ENCODE measurements at places on chromosomes 11 and 22.

DNA sequence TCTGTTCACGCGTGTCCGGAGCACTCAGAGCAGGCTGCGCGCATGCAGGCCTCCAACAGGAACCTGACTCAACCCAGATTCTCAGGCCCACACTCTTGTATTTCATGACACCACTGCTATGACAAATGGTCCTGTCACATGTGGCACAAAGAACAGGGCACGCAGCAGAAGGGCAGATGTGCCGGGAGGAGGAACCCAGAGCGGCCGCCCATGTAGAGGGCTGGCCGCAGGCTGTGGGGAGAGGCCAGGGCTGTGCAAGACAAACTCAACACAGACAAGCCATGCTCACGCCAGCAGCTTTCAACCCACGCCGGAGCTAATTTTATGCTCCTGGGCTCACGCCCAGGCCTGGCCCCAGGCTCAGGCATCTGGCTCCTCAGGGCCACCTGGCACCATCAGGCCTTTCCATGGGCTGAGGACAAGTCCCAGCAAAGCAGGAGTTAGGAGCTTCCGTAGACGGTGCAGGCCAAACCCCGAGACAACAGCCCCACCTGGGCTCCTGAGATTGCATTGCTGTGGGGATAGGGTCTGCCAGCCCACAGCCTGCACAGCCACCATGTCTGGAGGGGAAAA is 40.0 kb downstream of the DUSP8 start:
- DNase-seq, result peak; percentile 65

GRCh38 chr22:41822317-41823057 is 10.4 kb upstream of the SREBF2 start:
- DNase-seq, result no peak

- no peak for DNase-seq
Measured at GRCh38 chr11:22337596-22338485, at the start of gene SLC17A6. SLC17A6 (plus strand) TSS chr11:22338381; CDS start chr11:22338534, 153 bp downstream.

GRCh38 chr22:17172029-17172833 is 13.2 kb upstream of the HDHD5 start:
- no peak for DNase-seq

- DNase-seq, result no peak
Measured at GRCh38 chr11:77472991-77473800, 698 bp downstream of the PAK1 start.

DNA sequence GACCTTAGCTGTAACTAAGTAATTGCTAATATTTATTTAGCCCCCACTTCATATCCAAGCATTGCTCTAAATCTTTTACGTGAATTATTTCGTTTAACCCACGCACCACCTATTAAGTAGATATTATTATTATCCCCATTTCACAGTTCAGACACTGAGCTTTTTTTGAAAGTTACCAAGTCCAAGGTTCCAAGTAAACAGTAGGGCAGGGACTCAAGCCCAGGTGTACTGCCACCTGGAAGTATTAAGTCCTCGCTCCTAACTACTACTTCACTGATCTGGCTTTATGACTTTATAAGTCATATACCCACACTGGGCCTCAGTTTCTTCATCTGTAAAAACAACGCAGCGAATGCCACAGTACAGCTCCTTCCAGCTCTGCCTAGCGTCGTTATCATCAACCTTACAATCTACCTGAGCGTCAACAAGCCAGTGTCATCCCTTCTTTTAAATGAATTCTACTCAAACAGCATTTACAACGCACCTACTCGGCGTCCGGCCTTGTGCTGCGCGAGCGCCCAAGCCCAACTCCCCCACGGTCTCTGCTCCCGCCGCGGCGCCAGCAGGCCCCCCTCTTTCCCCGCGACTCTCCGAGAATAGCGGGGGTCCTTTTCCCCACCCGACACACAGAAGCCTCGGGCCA is 624 bp downstream of the TMEM41B start:
- DNase-seq, result no peak

DNA sequence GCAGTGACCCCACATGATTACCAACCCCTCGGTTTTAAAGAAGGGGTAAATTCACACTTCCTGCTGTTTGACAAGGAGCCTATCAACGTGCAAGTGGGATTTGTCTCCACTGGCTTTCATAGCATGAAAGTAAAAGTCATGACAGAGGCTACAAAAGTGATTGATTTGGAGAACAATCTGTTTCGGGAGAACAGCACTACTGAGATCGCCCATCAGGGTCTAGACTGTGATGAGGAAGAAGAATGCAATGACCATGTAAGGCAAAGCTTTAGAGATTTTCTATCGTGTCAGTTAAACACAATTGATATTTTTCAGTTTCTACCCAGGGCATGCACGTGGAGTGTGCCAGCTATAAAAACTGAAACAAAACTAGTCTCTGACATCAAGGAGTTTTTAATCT is 41.7 kb downstream of the HORMAD2 start:
- no peak for DNase-seq

DNA sequence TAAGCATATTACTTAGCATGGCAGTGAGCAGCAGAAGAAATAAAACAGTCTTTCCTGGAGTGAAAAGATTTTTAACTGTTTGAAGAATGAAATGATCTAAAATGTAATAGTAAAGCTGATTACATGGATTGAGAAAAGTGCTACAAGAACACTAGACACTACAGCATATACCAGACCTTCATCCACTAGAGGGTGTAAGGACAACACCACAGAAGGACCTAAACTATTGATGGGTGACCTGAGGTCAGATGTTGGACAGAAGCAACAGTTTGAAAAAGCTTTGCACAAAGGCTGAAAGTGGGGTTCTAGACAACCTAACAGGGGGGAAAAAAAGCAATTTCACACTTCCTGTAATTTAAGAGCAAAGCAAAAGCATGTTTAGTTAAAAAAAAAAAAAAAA is 97.7 kb downstream of the RBFOX2 start:
- no peak for DNase-seq

GRCh38 chr22:30262112-30262511 is 4.5 kb downstream of the OSM start:
- DNase-seq, result no peak

DNA sequence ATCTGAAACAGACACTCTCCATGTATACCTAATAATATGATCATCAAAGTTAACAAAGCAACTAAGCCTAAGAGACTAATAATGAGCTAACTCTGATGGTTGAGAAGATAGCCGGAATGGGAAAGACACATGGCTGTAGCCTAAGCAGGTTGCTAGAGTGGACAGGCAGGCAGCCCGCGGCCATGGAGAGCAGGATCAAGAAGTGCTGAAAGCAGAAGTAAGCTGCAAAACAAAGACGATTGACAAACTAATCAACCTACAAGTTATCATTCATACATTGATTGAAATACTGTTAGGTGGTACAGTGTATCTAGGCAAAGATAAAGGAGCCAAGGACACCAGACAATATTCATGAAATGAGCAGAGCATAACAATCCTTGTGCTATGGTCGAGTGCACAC is 29.3 kb downstream of the SLN start:
- no peak for DNase-seq

GRCh38 chr11:57485217-57485990 is 25.1 kb downstream of the RTN4RL2 start:
- DNase-seq, result no peak

DNA sequence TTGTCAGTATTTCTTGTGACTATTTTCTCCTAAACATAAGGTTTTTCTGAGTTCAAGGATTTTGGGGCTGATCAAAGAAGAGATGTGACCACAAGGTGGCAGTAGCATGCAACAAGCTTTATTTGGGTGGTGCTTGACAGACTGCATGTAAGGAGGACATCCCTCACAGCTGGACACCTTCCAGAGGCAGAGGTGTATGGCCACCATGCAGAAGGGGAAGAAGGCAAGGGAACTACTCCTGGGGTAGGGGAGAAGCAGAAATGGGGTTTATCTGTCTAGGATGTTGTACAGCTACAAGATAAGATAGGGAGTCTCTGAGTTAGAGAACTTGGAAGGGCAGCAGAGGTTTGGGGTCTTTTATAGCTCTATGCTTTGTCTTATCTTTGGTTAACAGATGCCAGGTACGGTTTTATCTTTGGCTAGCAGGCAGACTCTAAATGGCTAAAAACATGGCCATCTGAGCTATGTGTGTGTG is 5.1 kb upstream of the BIRC2 start:
- no peak for DNase-seq

DNA sequence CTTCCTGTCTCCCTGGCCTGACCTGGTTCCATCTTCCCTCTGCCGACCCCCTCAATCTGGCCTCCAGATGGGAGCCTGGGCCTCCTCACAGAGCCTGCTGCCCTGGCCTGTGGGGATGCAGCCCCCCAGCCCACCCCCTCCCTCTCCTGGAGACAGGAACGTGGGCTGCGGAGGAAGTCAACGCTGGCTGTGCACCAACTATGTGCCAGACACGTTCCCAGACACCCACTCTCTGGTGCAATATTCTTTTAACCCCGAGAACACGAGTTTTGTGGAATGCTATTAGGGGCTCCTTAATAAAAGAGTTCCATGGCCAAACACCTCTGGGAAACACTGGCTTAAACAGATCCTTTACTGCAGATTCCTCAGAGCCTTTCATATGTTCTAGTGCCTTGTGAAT is 15.9 kb downstream of the WNT11 start:
- DNase-seq, result peak; percentile 50

DNA sequence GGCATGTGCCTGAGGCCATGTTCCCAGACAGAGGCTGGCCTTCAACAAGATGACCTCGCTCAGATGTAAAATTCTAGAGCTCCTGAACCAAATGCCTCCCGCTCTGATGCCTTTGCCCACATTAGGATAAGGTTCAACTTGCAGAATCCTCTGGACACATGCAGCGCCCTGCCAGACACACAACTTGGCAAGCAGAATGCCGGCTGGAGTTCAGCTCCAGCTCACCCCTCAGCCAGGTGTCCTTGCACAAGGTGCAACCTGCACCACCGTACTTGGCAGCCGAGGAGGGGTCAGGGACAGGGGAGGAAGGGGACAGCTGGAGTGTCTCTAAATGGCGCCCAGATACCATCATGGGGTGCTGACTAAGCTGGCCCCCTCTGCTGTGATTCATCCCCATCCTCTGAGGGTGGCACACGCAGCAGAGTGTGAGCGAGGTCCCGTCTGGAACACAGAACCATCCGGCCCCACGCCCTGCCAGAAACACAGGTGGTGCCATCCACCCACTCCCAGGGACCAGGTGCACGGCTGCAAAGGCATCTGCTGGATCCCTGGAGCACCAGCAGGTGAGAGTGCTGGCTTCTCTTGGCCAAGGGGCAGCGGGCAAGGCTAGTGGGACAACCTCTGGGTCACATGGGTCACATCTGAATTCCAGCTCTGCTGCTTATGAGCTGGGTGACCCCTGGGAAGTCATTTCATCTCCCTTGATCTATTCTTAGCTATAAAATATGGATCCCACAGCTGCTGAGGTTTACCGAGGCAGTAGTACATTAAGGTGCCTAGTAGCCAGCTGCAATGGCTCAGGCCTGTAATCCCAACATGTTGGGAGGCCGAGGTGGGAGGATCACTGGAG is 12.8 kb downstream of the ZMAT5 start:
- no peak for DNase-seq

DNA sequence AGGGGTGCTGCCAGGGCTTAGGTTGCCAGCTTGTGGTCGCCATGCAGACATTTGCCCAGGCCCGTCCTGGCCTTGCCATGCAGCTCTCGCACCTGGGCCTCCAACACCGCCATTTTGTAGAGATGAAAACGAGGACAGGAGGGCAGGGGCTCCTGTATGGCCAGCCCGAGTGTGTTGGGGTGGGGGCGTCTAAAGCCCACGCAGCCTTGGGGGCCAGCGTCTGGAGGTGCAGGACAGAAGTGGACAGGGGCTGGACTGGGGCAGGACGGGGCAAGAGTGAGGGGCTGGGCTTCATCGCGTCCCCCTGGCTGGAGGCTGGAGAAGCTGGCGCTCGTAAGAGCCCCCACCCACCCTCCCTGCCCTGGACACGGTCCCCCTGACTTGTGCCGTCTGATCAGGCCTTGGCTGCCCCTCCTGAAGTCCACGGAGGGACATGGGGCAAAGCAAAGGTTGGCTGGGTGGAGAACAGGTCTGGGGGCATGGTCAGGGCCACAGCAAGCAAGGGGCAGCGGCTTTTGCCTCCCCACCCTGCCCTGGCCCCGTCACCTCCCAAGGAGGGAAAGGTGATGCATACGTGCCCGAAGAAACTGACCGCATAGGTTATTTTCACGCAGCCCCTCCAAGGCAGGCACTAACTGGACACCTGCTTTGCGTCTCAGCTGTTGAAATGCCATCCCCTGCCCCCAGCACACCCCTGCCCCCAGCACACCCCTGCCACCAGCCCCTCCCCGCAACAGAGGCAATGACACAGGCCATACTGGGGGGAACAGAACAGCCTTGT is 815 bp downstream of the TNNT3 start:
- DNase-seq, result no peak

DNA sequence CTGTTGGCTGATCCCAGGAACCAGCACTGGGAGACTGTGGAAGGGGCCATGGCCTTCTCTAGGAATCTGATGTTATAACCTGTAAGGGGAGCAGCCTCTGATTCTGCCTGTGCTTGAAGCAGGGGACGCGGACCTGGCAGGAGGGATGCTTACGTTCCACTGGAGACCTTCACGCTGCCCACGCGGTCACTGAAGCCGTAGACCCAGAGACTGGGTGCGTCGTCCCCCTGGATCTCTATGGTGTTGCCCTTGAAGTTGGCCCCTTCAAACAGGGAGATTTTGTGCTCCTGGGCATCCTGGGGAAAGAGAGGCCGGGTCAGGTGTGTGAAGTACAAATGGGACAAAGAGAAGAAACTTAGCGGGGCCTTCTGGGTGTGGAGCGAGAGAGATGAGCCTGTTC is 11.8 kb upstream of the TPST2 start:
- no peak for DNase-seq

DNA sequence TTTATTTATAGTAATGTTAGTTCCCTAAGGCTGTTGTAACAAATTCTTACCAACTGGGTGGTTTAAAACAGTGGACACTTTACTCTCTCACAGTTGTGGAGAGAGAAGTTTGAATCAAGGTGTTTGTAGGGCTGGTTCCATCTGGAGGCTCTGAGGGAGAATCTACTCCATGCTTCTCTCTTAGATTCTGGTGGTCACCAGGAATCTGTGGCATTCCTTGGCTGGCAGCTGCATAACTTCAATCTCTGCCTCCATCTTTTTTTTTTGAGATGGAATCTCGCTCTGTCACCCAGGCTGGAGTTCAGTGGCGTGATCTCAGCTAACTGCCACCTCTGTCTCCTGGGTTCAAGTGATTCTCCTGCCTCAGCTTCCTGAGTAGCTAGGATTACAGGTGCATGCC is 46.3 kb downstream of the LDLRAD3 start:
- DNase-seq, result no peak

DNA sequence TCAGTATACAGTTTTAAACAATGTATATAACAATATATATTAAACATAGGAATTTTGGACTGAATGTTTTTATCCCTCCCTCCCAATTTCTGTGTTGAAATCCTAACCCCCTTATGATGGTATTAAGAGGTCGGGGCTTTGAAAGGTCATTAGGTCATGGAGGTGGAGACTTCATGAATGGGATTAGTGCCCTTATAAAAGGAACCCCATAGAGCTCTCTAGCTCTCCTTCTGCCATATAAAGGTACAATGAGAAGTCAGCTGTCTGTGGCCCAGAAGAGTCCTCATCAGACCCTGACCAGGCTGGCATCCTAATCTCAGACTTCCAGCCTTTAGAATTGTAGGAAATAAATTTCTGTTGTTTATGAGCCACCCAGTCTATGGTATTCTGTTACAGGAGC is 6.5 kb downstream of the NNMT start:
- no peak for DNase-seq

All from BJ (cell line).